CD4-positive, CD25-positive, alpha-beta regulatory T cell (primary cell): ENCODE measurements at places on chromosomes 2 and 18. TPM values are rescaled to one million over a fixed set of nuclear protein-coding genes. Genes with fewer than 3 reads are reported as not detected.

The MARS2 gene
- 13.6 TPM for total RNA-seq

DNA sequence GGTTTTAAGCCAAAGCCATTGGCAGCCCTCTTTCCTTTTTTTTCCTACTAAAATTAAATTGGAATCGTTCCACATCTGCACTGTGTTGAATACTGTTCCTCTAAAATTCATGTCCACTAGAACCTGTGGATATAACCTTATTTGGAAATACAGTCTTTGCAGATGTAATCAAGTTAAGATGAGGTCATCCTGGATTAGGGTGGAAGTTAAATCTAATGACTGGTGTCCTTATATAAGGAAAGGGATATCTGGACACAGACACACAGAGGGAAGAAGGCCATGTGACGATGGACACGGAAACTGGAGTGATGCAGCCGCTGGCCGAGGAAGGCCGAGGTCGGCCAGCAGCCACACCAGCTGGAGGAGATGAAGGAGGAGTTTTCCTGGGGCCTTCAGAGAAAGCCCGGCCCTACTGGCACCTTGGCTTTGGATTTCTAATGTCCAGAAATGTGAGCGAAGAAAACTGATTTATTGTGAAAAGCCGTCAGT, 49.4 kb downstream of the LONRF2 start:
- DNase-seq: no peak

GRCh38 chr18:79848579-79849327, 51.0 kb downstream of the KCNG2 start:
- no peak for DNase-seq

DNA sequence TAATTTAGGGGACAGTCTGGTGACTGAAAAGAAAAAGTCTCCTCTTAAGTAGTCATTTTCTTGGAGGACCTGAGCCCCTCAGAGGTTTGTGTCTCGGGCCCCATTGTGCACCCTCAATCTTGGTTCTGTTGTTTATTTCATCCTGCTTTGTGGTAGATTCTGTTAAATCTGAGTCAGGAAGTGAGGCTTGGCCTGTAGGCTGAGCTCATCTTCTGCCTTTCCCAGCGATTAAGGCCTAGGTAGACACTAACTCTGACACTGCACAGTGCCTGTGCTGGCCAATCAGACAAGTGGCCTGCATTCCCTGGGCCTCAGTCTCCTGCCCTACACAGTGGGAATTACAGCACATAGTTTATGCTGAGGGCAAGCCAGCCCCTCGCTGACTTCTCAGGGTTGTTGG, 80.2 kb downstream of the CTIF start:
- DNase-seq: no peak

DNA sequence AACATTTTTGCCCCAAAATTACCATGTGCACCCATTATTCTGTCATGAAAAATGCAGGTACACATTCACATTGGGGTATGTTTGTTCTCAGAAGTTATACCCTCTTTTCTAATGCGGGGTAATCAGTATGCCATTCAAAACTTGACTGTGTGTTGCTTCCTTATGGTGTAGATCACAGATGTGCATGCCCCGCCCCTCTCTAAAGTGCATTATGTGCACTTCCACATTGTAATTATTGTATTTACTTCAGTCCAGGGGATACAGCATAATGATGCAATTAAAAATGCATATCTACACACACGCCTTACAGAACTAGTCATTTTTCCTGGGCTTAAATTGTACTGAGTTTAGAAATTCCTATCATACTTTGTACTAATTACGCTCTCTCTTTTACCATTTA, 48.8 kb downstream of the SLC9A2 start:
- no peak for DNase-seq
